ENCODE measurements at places on chromosomes 6 and 20.

GRCh38 chr6:4441981-4442434, 306.6 kb upstream of the ECI2 start:
- no peak for DNase-seq

- no peak for DNase-seq
These were observed 47.1 kb upstream of the FOXP4 start for GRCh38 chr6:41498968-41499599.

GRCh38 chr20:23639490-23639958, 1.8 kb upstream of the CST3 start:
- no peak for DNase-seq

GRCh38 chr6:105783333-105783935, 302.7 kb upstream of the PRDM1 start:
- no peak for DNase-seq

GRCh38 chr6:113632220-113632864, 224.8 kb upstream of the MARCKS start:
- no peak for DNase-seq

- no peak for DNase-seq
These were observed 136.3 kb downstream of the KIF13A start for GRCh38 chr6:17851001-17851719.

DNA sequence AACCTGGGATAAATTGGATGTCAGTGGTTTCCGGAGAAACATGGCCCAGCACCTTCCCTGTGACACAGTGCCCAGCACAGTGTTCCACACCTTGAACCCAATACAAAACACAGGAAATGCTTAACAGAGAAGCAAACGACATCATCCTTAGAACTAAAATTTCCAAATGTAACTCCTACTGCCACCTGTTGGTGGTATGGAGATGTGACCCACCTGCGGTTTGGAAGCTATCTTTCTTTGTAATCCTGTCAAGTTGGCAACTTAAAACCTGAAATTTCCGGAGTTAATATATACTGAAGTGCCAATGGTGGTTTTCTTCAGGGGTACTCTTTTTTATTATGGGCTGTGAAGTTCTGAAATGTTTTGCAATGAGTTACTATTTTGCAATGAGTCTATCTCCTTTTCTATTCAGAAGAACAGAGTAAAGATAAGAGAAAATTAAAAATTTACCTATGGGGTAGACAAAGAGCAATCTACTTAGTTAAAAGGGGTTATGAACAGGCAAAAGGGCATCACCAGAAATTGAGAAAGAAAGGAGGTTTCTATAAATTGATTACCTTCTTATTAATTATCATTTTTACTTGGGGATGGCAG, 658.8 kb downstream of the PTPRT start:
- no peak for DNase-seq

GRCh38 chr6:1393641-1394283, 4.4 kb downstream of the FOXF2 start:
- no peak for DNase-seq

GRCh38 chr6:71252960-71253359, 35.7 kb upstream of the OGFRL1 start:
- DNase-seq, result no peak

- DNase-seq, result no peak
These were observed 717 bp downstream of the CSNK2A1 start for GRCh38 chr20:542777-543368.
